ENCODE measurements at places on chromosomes 4 and X.

- no peak for DNase-seq
These were observed 21.6 kb downstream of the SCD5 start for GRCh38 chr4:82776925-82777542.

DNA sequence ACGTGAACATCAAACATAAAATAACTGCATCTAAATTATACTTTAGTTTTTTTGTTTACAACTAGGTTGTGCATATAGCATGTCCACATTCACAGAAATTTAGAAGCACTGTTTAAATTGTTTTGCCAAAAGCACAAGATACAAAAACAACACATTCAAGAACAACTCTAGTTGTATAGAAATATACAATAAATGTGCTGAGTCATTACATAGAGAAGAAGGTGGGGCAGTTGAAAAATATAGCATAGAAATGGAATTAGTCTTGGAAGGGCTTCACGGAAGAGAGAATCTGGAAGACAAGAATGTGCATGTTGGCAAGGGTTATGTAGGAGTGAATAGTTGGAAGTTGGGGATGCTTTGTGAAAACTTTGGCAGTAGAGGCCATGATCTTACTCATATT lies 239.0 kb upstream of the GLRA2 start:
- no peak for DNase-seq

GRCh38 chr4:142360657-142361056 lies 485.4 kb downstream of the INPP4B start:
- no peak for DNase-seq

DNA sequence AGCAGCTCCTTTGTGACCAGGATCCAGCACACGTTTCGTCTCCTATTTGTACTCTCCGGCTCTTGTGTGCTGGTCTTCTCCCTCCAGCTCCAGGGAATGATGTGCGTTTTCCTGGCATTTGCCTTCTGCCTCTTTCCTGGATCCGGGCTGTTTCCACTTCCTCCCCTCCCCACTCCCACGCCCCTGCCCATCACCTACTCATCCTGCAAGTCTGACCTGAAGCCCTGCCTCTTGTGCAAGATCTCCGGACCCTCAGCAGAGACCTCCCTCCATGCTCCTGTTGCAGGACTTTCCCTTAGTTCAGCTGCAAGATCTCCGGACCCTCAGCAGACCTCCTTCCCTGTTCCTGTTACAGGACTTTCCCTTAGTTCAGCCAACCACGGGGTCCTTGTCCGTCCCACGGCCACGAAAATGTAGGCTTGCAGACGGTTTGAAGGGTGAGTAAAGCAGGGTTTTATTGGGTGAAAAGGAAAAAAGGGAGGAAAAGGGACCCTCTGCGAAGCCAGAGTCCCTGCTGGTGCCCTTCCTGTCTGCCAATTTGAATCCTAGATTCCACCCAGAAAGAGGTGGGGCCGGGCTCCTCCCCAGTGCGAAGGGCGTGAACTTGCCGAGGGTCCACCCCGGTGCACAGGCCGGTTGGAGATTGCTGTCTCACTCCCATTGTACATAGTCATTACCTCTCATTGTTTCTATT lies 74.4 kb upstream of the IRF2 start:
- DNase-seq, result no peak

DNA sequence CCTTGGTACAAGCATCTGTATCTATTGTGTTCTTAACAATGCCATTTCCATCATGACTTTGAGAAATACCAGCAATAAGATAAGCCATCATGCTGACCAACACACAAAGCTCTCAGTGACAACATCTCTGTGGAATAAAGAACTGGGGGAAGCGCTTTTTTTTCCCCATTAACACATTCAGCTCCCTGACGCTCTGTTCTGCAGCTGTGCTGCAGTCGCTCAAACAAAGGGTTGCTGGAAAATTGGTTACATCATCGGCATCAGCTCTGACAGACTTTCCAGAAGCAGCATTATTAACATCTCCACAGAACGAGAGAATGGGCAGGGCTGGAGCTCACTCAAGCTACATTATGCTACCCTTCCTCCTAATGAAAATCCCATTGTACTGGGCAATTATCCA lies 39.9 kb downstream of the DCX start:
- DNase-seq, result no peak

Data from T47D (cell line).